Nasal cavity respiratory epithelium epithelial cell of viscerocranial mucosa (primary cell): ENCODE measurements at places on chromosomes 1 and 21. TPM values are rescaled to one million over a fixed set of nuclear protein-coding genes. Genes with fewer than 3 reads are reported as not detected.

Gene LMX1A
- not detected in 2 replicates for total RNA-seq

Gene F13B
- not detected in 2 replicates for total RNA-seq

Gene CLIC6
- under 0.01 and 0.71 TPM in 2 replicates for total RNA-seq

Gene HSD11B1
- 1.7 and 4.1 TPM in 2 replicates for total RNA-seq

Gene MROH9
- not detected in 2 replicates for total RNA-seq

Gene C1QA
- not detected in 2 replicates for total RNA-seq

Gene THEM5
- total RNA-seq = not detected in 2 replicates

Gene TMPRSS15
- total RNA-seq = not detected in 2 replicates

Gene CATSPERE
- 0.34 and 0.43 TPM in 2 replicates for total RNA-seq

Gene CDK18
- total RNA-seq = 1.0 and 19.7 TPM in 2 replicates

Gene HES3
- total RNA-seq = not detected in 2 replicates

Gene SPRR2E
- total RNA-seq = 1.1 and 21.5 TPM in 2 replicates

Gene CR1L
- not detected in 2 replicates for total RNA-seq

Gene LCE1C
- total RNA-seq = 0.34 TPM in 1 of 2 replicates, not detected in the other

Gene AGMAT
- total RNA-seq = 0.93 and 1.4 TPM in 2 replicates

Gene GSTM5
- total RNA-seq = not detected in 2 replicates

Gene CACNA1S
- total RNA-seq = not detected in 2 replicates

Gene C1orf115
- total RNA-seq = 1.4 and 4.6 TPM in 2 replicates

Gene RGSL1
- total RNA-seq = not detected in 2 replicates

Gene NUDC
- 29.4 and 40.6 TPM in 2 replicates for total RNA-seq

Gene CDA
- 0.68 and 0.71 TPM in 2 replicates for total RNA-seq

Gene OR6N1
- total RNA-seq = not detected in 2 replicates

Gene ATAD3C
- 0.34 and 1.1 TPM in 2 replicates for total RNA-seq

Gene YBEY
- total RNA-seq = 6.9 and 17.1 TPM in 2 replicates

Gene TTC22
- total RNA-seq = 6.8 and 27.6 TPM in 2 replicates

Gene CD48
- total RNA-seq = not detected in 2 replicates

Gene INAVA
- 34.2 and 77.3 TPM in 2 replicates for total RNA-seq

Gene SLC26A9
- total RNA-seq = under 0.01 TPM in 2 replicates

Gene NBPF14
- 38.3 and 62.3 TPM in 2 replicates for total RNA-seq

Gene CASQ1
- total RNA-seq = not detected in 2 replicates

Gene EPHA8
- total RNA-seq = under 0.01 TPM in 1 of 2 replicates, not detected in the other

Gene SLC1A7
- not detected in 2 replicates for total RNA-seq

Gene TSPAN2
- total RNA-seq = 2.6 TPM in 1 of 2 replicates, not detected in the other

Gene TNFAIP8L2
- not detected in 2 replicates for total RNA-seq

Gene SAMSN1
- total RNA-seq = not detected in 2 replicates

Gene SPRR2G
- 2.1 TPM in 1 of 2 replicates, not detected in the other for total RNA-seq

Gene FAM72C
- total RNA-seq = not detected in 2 replicates

Gene NBPF4
- 0.14 TPM in 1 of 2 replicates, not detected in the other for total RNA-seq

Gene KRTAP6-2
- total RNA-seq = not detected in 2 replicates
